ENCODE measurements at places on chromosomes 3 and 15.

- DNase-seq: no peak
Observed at GRCh38 chr3:139534992-139535879, 4.3 kb downstream of the RBP1 start.

DNA sequence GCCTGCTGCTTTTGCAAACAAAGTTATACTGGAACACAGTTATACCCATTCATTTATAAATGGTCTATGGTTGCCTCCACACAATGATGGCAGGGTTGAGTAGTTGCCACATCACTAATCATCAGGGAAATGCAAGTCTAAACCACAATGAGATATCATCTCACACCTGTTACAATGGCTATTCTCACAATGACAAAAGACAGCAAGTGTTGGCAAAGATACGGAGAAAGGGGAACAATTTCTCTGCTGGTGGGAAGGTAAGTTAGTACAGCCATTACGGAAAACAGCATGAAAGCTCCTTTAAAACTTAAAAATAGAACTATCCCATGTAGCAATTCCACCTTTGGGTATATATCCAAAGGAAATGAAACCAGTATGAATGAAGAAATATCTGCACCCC is 261.4 kb downstream of the TJP1 start:
- DNase-seq: no peak

DNA sequence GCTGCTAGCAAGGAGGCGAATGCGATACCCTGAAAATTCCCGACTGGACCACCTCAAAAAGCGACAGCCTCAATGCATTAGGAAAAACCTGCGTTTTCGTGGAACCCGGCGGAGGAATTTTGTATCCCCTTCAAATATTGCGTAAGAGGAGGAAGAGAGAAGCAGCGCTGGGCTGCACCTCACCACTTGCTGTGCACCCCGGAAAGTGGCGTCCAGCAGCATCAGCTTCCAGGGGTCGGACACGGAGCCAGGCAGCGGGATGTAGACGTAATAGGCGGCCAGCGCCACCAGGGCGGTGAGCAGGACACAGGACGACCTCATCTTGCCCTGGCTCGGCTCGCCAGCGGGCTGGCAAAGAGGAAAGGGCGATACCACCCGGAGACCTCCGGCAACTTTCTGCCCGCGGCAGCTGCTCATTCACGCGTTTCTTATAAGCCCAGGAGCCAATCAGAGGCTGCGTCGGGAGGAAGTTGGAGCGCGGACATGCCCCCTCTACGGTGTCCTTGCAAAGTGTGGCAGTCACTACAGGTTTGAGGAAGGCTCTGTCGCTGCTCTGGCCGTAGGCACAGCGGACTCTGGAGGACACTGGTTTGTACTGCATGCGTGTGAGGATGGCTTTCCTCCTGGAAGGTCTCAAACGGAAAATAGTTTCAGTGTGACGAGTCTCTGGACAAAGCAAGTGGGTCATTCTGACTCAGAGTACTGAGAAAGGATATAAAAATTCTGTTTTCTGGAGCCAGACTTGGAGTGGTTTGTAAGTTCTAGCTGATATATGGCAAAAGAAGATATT is at the start of gene NCEH1:
NCEH1 (minus strand) TSS at position 404 of the 790 bp plus-strand sequence; CDS start at position 321, 83 bp downstream.
- DNase-seq: peak; percentile 87

- peak; percentile 49 for DNase-seq
Observed at GRCh38 chr15:95596496-95596895, 734.0 kb upstream of the NR2F2 start.

DNA sequence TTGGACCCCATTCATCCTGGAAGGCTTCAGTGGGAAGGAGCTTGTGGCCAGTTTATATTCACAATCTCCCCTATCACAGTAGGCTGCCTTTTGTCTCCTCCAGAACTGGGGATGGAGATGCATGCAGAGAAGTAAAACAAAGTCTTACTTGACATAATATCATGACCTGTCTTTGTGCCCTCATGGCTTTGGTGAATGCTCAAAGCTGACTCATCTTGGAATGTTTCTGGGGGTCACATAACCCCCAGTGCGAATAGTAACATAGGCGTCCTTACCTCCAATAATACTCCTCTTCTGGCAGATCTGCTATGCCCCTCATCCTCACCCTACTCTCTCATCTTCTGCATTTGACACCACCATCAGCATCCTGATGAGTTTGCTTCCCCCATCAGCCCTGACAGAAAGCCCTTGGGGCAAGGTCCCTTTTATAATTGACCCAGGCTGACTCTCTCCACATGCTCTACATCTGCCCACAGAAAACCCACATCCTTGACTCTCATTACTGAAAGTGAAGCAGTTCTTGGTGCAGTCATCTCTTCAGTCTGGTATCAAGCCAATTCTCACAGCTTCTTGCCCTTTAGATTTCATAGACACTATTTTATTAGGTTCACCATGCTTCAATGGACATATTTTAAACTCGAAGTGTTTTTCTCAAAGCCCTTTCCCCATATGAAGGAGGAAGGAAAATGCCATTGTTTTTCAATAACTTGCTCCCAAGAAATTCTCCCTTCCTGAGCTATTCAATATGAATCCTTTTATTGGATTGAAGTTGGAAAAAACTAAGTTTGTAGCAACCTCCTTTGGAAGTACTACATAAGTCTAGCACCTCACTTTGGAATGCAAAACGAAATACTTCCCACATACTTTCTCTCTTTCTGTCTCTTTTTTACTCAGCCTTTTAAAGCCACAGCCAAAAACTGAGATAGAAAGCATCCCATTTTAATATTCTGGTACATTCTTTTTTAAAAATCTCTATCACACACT is 36.6 kb downstream of the OSTN start:
- DNase-seq: no peak

- DNase-seq: peak; percentile 76
Observed at GRCh38 chr3:183178833-183179549, 16.5 kb upstream of the LAMP3 start.

Data from WTC11 (cell line).